ENCODE measurements at places on chromosomes 3 and 15. TPM values are rescaled to one million over a fixed set of nuclear protein-coding genes. Genes with fewer than 3 reads are reported as not detected.

- peak; percentile 86 for DNase-seq
Observed at GRCh38 chr3:25424614-25425013, 3.4 kb upstream of the RARB start.

The DAZL gene
- not detected for total RNA-seq

DNA sequence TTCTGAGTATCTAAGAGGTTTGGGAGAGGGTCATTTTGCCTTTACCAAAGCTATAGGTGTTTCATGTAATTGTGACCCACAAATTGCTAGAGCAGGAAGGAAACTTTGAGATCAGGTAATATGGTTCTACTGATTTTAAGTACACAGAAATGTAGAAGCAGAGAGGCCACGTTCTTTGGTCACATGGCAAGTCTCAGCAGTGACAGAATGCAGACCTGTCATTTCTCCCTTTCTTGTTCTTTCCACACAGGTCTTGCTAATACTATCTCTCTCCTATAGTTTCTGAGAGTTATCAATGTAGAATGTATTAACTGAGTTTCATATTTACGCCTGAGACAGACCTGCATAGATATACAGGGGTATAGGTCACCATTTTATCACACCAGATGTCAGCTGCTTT lies 10.9 kb upstream of the RTP1 start:
- DNase-seq: no peak

The FGF12 gene
- not detected for total RNA-seq

GRCh38 chr3:133956982-133957381 lies 61.3 kb upstream of the RAB6B start:
- DNase-seq: no peak
